ENCODE measurements at places on chromosomes 5 and 9.

GRCh38 chr9:92289708-92290390 lies 3.6 kb downstream of the IARS1 start:
- DNase-seq, result no peak

- DNase-seq, result no peak
These were observed 37.8 kb downstream of the OTULIN start for GRCh38 chr5:14702238-14702839.

DNA sequence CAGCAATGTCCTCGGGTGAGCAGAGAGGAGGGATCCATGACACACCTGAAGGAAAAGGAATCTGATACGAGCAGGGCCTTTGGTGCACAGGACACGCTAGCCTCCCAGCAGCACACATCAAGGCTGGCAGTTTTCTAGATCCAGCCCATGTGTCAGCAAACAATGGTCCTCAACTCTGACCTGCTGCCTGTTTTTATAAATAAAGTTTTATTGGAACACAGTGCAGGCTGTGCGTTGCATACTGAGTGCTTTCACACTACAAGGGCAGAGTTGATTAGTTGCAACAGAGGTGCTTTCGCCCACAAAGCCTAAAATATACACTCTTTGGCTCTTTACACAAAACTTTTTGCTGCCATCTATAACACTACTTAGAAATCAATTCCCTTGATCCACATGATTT lies 147.1 kb downstream of the MYO10 start:
- DNase-seq, result no peak

DNA sequence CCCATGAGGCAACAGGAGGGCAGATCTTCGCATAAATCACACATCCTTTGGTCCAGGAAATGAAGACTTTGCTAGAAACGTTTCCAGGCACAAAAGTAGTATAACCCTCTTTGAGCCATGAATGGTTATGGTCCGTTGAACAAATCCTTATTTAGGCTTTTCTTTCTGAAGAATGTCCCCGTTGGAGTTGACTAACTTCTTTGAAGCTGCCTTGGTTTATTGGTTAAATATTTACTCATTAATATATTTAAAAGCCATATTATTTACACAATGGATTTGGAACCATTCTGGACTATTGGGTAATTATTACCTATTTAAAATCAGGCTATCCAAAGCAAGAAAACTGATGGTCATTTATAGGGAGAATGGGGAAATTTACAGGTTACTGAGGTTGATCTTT lies 347.6 kb upstream of the SLC30A5 start:
- no peak for DNase-seq

DNA sequence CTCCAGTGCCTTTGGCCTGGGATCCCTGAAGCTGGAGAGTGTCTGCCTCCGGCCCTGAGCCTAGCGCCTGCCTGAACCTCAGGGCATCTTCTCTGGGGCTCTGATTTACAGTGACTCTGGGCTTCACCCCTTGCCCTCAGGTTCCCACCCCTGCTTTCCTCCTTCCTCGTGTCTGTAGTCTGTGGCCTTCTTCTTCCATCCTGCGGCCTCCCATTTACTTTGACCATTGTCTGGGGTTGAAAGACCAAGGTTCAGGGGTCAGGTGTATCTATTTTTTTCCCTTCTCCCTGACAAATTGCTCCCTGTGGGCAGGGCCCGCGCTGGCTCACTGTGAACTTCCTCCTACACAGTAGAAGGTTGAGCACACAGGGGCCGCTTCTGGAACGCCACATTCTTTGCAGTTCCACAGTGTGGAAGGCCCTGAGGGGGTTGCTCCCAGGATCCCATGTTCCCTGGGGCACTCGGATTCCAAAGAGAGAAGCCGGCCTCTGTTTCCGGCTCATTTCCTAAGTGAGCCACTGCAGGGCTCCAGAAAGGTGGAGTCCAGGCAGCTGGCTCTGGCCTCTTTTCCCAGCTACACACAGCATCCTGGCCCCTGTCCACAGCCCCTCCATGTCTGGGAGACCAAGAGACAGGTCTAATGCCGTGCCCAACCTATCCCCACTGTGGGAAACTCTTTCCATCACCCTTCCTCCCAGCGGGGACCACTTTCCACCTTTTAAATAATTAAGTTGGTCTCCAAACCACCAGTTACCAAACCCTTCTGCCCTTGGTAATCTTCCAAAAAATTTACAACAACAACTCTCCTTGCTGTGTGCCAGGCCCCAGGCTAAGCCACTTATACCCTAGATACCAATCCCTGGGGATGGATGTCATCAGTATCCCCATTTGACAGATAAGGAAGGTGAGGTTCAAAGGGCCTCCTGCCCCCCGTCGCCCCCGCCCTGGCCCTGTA lies 140.3 kb upstream of the IER5L start:
- no peak for DNase-seq

GRCh38 chr5:42557689-42558088 lies 134.4 kb downstream of the GHR start:
- no peak for DNase-seq

- DNase-seq, result no peak
These were observed 7.7 kb downstream of the AHRR start for GRCh38 chr5:329121-329735.

DNA sequence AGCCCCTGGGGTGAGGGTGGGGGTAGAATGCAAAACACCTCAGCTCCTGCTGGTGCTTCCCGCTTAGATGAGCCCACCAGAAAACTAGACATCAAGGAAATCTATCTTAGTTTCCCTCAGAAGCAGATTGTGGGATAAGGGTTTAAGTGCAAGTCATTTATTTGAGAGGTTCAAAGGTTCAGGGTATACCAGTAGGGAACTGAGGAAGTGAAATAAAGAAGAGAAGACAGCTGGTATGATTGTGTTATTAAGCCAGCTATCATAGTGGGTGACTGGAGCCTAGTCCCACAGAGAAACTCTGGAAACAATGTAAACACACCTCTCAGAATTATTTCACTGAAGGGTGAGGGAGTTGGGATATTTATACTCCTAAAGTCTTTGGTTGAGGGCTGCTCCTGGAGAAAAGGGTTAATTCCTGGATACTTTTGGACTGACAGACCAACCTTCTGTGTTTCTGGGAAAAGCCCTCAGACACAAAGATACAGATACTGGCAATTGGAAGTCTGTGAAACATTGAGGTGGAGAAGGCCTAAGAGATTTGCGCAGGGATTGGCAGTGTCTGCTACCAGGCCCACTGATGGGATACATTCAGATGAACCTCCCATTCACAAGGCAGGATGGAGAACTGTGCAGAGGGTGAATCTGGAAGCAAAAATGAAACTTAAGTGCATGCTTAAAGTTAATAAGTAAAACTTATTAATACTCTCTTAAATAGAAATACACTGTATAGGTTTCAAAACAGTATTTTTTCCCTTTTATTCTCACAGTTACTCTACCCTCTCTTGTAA lies 6.4 kb upstream of the DCTN4 start:
- no peak for DNase-seq

DNA sequence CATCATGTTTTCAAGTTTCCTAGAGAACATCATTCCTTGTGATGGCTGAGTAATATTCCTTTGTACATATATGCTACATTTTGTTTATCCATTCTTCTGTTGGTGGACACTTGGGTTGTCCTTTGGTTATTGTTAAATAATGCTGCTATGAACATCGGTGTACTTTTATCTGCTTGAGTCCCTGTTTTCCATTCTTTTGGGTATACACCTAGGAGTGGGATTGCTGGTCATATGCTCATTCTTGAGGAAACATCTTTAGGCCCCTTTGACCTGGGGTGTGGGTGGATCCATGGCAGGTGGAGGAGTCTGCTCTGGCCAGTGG lies 25.3 kb downstream of the GALNT12 start:
- DNase-seq, result no peak

- DNase-seq, result no peak
These were observed 335.9 kb downstream of the SEMA5A start for GRCh38 chr5:9209846-9210492.

DNA sequence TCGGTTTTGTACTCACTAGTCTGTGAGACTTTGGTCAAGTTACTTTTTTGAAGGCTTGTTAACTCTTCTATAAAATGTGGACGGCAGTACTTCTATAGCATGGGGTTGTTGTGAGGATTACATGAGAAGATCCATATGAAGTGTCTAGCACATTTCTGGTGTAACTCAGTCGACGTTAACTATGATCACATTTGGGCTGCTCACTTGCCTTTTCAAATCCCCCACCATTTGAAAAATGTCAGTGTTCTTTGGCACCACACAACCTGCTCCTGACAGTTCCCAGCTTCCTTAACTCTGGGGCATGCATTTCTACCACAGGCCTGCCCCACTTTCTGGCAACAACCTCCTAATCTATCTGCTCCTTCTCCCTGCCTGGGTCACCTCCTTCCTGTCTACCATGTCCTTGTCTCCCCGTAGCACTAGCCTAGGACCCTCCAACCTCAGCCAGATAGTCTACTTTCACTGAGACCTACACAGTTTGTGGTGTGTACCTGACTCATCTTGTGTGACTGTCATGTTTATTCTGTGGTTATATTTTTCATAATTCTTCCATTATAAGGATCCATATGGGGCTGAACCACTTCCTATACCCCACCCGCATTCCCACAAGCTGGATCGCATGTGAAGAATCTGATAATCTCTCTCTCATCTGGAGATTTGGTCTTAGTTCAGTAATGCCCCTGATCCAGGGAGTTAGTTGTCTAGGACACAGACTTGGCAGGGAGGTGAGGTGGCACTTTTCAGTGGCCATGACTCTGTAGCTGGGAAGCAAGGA lies 30.2 kb upstream of the BASP1 start:
- no peak for DNase-seq

DNA sequence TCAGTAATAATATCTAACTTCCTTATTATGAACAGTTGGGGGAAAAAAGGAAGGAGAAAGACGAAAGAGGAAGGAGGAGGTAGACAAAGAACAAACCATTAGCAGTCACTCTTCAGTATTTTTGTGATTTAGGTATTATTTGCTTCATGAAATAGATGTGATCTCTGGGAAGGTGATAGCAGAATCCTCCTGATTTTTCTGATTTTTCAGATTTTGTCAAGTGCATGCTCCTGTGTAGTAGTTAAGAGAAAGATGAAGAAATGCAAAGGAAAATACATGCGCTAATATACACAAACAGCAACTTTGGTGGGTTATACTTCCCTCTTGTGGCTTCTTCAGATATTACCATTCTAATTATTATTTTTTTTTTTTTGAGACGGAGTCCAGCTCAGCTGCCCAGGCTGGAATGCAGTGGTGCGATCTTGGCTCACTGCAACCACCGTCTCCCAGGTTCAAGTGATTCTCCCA lies 31.6 kb downstream of the LMNB1 start:
- DNase-seq, result no peak

- no peak for DNase-seq
These were observed 2.6 kb upstream of the GABRB2 start for GRCh38 chr5:161549106-161549505.

DNA sequence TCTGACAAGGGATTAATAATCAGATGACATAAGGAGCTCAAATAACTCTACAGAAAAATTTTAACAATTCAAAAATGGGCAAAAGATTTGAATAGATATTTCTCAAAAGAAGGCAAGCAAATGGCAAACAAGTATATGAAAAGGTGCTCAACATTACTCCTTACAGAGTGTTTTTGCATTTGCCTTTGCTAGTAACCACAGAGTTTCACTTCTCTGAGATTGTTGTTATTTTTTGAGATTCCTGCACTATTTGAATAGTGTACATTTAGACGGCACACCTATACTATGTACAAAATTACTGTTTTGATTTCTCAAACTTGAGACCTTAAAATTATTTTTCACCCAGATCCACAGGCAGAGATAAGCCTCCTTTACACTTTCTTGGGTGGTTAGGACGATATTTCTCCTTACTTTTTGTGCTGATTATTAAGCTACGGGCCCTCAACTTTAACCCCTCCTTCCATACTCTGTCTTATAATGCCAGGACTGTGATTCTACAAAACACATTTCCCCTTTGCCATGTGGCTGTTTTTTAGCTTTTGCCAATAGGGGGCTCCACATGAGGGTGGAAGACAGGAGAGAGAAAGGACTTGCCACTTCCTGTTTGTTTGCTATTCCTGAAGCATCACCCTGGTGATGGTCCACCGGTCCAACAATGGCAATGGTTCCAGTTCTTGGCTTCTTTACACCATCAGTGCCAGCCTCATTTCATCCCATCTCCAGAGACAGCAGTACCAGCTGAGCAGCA lies 65.0 kb upstream of the DAP start:
- no peak for DNase-seq

- DNase-seq, result no peak
These were observed 9.3 kb upstream of the SMAD5 start for GRCh38 chr5:136123236-136123768.

GRCh38 chr5:171543148-171543815 lies 123.8 kb downstream of the FGF18 start:
- DNase-seq, result no peak

- no peak for DNase-seq
These were observed at the start of gene PHF2 for GRCh38 chr9:93576258-93577077. PHF2 (plus strand) TSS chr9:93576584; CDS start chr9:93576774, 190 bp downstream.

- no peak for DNase-seq
These were observed 57.8 kb downstream of the OLFM1 start for GRCh38 chr9:135145312-135145711.

GRCh38 chr5:68012831-68013230 lies 202.7 kb upstream of the PIK3R1 start:
- DNase-seq, result no peak

DNA sequence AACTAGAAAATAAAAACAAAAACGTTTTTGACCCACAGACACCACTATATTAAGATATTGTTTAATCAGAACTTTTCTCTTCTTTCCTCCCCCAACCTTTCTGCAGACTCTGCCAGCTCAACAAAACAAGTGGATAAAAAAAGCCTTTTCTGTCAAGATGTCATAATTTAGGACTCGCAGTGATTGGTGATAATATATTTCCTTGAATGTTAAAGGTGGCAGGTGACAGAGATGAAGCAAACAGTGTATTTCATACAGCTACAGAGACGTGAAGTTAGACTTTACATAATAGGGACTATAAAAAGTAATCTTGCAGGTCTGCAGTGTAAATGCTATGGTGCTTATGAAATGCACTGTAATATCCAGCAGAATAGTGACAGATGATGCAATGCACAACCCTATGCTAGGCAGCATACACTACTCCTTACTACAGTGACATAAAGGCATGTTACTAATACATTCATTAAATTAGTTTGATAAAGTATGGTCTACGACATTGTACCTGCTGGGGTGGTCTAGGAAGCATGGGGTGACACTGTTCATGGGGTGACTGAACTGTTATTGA lies 326.7 kb upstream of the GRAMD2B start:
- no peak for DNase-seq

DNA sequence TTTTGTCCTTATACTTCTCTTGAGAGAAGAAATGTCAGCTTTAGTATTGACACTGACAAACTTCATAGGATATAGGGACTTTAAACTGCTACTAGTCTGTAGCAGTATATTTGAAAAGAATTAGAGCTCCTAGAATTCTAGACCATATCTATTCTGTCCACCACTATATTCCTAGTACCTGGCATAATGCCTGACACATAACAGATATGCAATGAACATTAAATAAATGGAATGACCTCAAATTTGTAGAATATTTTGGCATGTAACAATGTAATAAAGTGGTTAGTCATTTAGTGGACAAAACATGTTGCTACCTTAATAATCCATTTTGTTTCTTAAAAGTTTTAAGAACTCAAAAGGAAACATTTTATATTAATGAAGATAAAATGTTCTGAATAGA lies 57.5 kb downstream of the HOMER1 start:
- no peak for DNase-seq

- no peak for DNase-seq
These were observed 258.2 kb downstream of the ENC1 start for GRCh38 chr5:74382123-74382855.
